ENCODE measurements at places on chromosomes 7 and 10.

GRCh38 chr7:158010961-158011693 is 576.5 kb downstream of the PTPRN2 start:
- DNase-seq: no peak

GRCh38 chr7:41910940-41911600 is 208.2 kb upstream of the INHBA start:
- DNase-seq: no peak

DNA sequence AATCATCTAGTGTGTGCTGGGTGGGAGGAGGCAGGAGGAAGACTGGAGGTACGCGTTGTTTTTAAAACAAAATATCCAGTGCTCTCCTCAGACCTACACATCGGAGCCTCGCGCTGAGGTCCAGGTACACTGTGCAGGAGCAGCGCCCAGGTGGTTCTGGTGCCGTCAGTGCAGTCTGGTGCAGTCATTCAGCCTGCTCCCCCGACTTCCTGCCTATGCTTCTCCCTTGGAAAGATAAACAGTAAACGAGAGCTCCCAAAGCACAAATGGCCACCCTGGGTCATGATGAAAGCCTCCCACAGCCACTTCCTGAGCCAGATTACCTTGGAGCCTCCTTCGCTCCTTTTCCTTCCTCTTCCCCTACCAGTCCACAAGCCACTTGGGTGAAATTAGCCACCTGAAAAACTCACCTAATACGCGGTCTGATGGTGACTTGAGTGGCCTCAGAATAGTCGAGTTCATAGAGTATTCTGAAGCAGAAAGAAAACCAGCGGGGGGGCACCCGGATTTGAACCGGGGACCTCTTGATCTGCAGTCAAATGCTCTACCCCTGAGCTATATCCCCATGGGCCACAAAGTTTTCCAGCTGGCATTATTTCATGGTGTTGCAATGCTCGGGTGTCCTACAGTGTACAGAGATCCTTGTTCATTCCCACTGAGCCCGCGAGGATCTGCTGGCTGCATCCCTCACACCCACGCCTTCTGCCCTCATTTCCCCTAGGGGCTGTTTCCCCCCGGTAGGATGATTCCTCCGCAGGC is 82.5 kb downstream of the ZNF467 start:
- no peak for DNase-seq

DNA sequence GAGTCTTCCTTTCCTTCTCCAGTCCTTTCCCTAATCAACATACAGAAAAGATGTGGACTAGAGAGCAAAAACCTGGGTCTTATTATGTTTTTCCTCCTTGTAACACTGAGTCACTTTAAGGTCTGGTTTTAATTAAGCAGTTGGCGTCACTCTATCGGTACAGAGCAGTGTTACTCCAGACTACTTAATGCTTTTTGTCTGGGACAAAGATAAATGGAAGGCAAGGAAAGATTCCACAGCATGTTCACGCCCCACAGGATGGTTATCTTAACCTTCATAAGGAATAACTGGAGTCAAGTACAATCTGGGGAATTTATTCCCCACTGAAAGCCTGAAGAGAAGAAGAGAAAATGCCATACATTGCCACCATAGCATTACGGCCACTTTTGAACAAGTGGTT is 145.7 kb downstream of the ELAPOR2 start:
- DNase-seq: no peak

GRCh38 chr7:29385214-29385814 is 178.3 kb upstream of the PRR15 start:
- no peak for DNase-seq

GRCh38 chr10:117731121-117731791 is 188.7 kb downstream of the EMX2 start:
- no peak for DNase-seq

- DNase-seq: no peak
These were observed 111.9 kb upstream of the RHEB start for GRCh38 chr7:151631570-151631952.

DNA sequence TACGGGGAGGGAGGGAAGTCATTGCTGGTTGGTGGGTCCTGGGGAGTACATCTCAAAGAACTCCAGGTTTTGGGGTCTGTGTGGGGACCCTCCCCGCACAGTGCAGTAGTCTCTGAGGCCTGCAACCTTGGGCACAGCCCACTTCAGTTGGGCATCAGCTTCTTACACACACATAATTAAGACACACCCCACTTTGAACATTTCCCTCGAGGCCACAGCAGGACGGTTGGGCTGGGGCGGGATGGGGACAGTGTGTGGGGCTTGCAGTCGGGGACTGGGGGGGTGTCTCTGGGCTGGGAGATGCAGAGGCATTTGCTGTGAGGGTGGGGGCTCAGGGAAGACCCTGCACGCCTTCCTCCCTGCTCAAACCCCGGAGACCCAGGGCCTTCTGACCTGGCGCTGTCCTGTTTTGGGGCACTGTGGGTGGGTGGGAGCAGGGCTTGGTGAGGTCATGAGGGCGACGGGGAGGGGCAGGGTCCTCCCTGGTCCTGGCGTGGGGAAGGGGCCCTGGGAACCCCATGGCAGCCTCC is 1.3 kb downstream of the LFNG start:
- no peak for DNase-seq

GRCh38 chr7:157990881-157991250 is 596.8 kb downstream of the PTPRN2 start:
- no peak for DNase-seq

- DNase-seq: peak; percentile 82
These were observed 370.1 kb downstream of the PRPF18 start for GRCh38 chr10:13956826-13957225.

DNA sequence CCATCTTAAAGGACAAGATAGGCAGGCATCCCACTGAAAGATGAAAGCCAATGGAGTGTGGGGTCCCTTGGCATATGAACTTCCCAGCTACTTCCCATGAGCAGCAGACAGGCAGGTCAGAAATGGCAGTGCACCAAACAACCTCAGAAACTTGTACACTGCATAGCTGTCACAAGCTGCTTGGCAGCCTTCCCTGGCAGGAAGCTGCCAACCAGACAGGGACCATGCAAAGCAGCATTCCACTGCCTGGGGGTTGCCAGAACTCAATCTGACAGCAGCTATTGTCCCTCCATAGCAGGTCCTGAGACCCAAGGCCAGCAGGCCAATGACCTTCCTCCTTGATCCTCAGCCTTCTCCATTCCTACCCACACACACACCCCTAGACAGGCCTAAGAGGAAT is 139.5 kb downstream of the PLCE1 start:
- DNase-seq: no peak

DNA sequence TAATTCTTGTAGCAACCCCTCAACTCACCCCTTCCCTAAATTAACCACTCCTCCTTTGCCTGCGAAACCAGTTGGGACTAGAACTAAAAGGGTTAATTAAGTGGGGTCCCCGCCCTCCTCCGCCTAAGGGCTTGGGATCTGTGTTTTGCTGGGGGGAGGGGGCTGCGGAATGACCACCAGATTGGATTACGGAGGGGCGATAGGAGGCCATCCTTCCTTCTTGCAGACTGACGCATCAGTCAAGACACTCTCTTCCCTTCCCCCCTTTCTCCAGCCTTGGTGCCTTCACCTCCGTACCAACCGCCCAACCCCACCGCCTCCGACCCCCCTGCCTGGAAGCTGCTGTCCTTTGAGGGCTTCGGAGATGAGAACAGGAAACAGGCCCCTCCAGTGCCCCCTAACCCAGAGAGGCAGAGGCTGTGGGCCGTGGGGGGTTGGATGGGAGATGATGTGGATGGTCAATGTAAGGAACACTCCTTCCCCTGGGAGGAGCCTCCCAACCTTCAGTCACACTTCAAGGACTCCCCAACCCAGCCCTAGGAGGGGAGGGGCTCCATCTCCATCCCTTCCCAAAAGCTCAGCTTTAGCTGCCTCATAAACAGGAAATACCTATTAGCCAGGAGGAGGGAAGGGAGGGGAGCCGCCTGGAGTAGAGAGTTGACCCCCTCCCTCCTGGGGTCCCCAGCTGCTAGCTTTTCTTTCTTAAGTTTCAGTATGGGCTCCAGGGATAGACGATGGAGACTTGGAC is 997 bp upstream of the LDB1 start:
- peak; percentile 60 for DNase-seq

- no peak for DNase-seq
These were observed 9.5 kb upstream of the TSGA13 start for GRCh38 chr7:130695840-130696239.

DNA sequence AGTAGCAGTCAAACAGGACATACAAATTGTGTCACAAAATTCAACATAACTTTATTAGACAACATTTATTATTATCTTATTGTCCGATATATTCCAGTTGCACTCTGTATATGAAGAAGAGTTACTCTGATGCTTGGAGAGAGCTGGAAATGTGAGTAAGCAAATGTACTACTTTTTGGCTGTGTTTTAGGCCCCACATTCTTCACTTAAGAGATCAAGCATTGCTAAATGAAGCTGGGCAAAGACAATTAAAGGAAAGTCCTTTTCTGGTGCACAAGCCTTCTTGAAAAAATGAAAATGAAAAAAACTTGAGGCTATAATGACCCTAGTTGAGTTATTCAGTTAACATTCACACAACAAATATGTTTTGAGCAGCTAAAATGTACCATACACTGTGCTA is 26.1 kb downstream of the MYPN start:
- no peak for DNase-seq

- no peak for DNase-seq
These were observed 7.2 kb upstream of the LAMTOR4 start for GRCh38 chr7:100141555-100141949.

GRCh38 chr7:94623820-94624219 is 32.1 kb downstream of the SGCE start:
- no peak for DNase-seq

DNA sequence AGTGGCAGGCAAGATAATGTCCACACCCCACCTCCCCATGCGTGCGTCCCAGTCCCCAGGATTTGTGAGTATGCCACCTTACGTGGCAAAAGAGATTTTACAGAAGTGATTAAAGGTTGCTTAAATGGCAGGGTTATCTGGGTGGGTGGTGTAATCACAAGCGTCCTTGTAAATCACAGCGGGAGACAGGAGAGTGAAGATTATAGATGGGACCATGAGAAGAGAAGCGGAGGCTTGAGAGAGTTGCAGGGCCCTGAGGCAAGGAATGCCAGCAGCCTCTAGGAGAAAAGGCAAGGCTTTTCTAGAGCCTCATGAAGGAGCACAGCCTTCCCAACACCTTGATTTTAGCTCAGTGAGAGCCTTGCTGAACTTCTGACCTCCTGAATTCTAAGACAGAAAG is 10.2 kb downstream of the ZRANB1 start:
- no peak for DNase-seq

GRCh38 chr7:1076184-1077072 is 11.5 kb upstream of the GPER1 start:
- no peak for DNase-seq

DNA sequence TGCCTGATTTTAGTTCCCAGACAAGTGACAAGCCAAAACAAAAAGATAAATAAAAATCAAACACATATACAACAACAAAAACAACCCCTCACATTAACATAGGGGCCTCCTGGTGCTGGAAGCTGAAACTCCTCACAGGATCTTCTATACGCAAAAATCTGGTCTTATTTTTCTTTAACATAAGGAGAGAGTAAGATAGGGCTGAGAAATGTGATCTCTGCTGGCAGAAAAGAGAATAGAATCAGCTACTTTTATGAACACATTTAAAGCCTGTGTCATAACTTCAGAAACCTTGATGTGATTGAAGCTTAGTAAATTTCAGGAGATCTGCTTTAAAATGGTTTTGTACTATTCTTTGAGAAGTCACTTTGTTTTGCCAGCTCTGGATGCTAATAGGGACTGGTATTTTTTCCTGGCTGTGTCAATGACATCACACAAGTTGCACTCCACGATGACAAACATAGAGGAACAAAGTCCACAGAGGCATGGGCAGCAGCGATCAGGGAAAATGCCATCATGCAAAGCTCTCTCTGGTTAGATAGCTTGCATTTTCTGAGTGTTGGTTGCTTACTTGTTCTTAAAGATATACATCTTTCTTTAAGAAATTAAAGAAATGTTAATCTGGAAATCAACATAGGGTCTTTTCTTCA is 176.6 kb upstream of the SP4 start:
- no peak for DNase-seq

DNA sequence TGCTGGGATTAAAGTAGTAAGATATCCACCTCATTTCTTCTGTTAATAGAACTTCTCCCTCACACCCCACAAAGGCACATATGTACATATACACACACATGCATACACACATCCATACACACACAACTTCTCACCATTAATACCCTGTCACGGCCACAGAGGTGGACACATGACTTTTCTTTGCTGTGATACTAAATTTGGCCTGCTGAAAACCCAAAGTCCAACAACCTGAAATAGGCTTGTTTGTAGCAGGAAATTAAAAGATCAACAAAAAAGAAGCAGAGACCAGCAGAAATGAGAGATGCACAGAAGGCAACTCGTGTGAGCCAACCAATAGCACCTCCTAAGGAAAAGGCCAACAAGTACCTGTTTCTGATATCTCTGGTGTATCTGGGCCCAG is 128.7 kb upstream of the PCGF5 start:
- no peak for DNase-seq

GRCh38 chr7:17600340-17600752 is 301.9 kb downstream of the AHR start:
- DNase-seq: no peak

DNA sequence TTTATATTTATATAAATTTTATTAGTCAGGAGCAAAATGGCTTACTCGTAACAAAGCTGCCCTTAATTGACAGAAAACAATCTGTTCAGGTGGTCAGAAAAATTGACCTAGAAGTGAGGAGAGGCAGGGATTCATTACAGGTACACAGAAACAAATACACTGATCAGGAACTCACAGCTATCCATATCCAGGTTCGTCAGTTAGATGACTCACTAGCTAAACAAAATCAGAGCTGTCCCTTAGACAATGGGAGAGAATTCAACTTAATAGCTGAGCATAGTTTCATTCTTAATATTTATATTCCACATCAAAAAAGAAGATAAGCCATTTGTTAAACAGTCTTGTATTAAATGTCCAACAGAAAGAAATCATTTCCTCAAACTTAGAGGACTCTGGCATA is 41.7 kb downstream of the HYCC1 start:
- DNase-seq: no peak

DNA sequence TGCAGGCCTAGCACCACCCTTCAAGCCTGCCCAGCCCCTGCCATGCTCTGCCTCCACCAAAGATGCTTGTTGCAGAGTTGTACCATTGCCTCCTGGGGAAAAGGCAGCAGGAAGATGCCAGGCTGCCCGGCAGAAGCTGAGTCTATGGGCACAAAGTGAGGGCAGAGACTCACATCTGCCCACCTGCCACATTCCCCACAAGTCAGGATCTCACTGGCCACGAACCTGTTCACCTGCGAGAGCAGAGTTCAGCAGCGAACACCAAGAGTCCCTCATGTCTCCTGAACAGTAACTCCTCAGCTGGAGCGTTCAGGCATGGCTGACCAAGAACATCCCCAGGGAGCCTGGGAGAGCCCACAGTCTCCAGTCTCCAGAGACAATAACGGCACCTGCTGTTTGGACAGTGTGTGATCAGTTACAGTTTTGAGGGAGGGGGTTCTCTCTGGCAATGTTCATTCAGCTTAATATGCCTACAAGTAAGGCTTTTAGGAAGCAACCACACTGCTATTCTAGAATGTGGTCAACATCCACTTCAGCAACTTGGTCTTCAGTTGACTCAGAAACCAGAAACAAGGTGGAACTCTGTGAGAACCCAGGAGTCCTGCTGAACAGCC is 78.5 kb downstream of the GRID1 start:
- no peak for DNase-seq

GRCh38 chr10:24503461-24504320 is 220.0 kb downstream of the ARHGAP21 start:
- DNase-seq: no peak

All from lower leg skin (tissue), 4 donors.